NCI-H345 (cell line): ENCODE measurements at places on chromosomes 12 and 14.

- DNase-seq = no peak
Measured at GRCh38 chr12:62789851-62790250, 145.1 kb downstream of the PPM1H start.

GRCh38 chr12:1806301-1807086, 13.9 kb upstream of the LRTM2 start:
- no peak for DNase-seq

- DNase-seq = no peak
Measured at GRCh38 chr14:65279510-65279909, 133.0 kb upstream of the FUT8 start.

DNA sequence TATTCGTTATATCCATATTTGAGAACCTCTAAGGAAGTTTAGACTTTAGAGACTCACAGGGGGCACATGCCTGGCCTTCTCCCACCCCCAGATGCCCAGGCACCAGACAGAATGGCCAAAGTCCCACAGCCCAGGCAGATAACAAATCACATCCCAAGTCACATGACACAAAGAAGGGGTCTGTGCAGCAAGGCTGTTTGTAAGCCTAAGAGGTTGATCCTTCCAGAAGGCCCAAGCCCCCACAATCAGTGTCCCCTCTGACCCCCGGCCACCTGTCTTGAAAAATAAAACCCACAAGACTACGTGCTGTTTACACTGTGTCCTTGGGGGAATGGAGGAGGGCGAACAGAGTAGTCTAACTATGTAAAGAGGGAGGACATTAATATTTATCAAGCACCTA, 5.1 kb downstream of the CTDSP2 start:
- no peak for DNase-seq

GRCh38 chr12:59843260-59843843, 247.5 kb downstream of the SLC16A7 start:
- DNase-seq = peak; percentile 66
